Central memory CD4-positive, alpha-beta T cell (primary cell): ENCODE measurements at places on chromosomes 3 and 15.

- no peak for DNase-seq
These were observed 77.9 kb downstream of the APBA2 start for GRCh38 chr15:28963711-28964081.

- no peak for DNase-seq
These were observed 185.5 kb upstream of the ANKRD28 start for GRCh38 chr3:15983232-15983631.

GRCh38 chr3:179972881-179973423 lies 63.8 kb downstream of the PEX5L start:
- DNase-seq = no peak

DNA sequence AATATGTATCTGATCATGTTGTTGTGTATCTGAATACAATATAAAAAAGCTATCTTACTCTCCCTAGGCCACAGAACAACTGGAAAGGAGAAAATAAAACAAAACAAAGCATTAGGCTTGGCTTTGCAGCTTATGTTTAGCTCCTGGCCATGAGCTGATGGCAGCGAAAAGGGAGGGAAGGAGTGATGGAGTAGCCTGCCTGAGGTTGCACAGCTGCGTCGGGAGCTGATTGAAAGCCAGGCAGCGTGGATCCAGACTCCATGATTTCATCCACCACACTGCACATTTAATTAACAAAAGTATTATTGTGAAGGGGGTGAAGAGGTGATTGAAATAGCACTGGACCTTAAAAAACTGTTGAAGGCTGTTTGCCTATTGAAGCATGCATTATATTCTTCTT lies 212.2 kb downstream of the GABRG3 start:
- DNase-seq = no peak

- DNase-seq = no peak
These were observed 72.7 kb downstream of the MB21D2 start for GRCh38 chr3:192844836-192845525.

DNA sequence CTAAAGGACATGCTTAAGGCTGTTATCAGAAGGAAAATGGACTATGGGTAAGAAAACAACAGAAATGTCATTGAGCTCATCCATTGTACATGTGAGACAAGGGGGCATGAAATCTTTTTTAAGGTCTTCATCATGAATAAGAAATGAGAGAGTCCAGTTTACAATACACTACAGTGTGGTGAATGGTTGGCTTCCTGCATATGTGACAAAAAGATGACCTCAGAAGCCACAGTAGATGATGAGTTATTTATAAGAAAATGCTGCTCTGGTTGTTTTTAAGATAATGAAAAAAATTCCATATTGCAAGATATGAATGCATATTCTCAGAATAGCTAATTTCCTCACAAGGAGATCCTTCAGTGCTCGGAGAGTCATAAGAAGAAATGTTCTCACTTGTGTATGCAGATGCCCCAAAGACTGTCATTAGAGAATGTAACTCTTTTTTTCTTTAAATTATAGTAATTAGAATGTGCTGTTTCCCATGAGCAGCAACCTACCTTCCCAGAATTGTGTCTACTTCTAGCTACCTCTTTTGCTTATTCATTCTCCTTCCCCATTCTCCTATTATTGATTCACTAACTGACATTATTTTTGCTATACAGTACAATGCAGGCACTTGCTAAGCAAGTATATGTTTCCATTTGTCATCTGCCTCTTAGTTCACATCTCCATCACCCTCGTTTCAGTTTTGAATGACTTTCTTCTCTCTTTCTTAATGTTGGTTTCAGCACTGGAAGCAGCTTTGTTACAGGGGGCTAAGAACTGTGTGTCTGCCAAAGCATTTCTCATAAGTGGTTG lies 152.0 kb upstream of the PEX5L start:
- DNase-seq = no peak

- DNase-seq = no peak
These were observed 127.6 kb upstream of the UBE2E2 start for GRCh38 chr3:23075496-23075895.

DNA sequence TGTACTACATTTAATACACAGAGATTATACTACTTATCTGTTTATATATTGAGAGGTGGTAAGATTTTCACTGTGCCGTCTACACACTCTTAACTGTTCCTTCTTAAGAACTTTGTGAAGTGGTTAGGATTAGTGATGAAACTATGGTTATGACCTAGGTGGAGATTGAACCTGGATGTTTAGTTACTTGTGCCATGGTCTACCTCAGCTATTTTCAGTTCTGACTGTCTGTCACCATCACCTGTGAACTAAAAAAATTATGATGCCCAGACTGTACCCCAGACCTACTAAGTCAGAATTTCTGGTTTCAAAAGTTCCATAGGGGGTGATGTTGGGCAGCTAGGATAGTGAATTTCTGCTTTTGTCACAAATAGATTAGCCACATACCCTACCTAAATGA lies 6.4 kb downstream of the RASA2 start:
- peak; percentile 18 for DNase-seq

GRCh38 chr3:142285083-142285517 lies 59.7 kb upstream of the GK5 start:
- no peak for DNase-seq

DNA sequence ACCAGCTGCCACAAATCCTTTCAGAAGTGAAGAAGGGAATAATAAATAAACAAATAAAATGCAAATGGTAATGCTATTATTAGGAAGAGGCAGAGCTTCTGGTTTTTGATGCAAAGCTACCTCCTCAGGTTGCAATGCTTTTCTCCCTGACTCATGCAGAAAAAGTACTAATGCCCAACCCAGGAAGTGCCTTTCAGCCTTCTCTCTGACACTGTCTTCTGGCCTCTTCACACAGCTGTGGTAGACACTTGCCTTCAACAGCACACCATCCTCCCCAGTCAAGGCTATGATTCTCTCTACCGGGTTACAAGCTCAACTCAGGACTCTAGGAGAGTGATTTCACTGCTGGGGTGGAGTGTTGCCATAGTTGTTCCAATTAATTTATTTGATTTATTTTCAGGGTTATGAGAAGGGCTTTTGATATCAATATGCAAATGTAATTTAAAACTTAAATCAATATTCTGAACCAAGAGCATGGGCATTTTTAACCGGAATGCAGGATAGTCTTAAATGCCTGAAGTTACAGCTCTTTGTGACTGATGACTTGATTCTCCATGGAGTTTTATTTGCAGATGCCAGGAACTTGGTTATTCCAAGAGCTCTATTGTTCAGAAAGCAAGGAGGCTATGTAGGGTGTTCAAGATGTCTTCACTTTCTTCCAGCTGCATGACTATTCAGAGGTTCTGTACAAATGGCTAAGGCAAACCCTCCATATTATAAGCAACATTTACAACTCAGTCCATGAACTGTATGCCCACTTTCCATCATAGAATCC lies 27.1 kb upstream of the GALNT15 start:
- DNase-seq = no peak

GRCh38 chr3:23791678-23792077 lies 14.1 kb upstream of the UBE2E1 start:
- no peak for DNase-seq

DNA sequence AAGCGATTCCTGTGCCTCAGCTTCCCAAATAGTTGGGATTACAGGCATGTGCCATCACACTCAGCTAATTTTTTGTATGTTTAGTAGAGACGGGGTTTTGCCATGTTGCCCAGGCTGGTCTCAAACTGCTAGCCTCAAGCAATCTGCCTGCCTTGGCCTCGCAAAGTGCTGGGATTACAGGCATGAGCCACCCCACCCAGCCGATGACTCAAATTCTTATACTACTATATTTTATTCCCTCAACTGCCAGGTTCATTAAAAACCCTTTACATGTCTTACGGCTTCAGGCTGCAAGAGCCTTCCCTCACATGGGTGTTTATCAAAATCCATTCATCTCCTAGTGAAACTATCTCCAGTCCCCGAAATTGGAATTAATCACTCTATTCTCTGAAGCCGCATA lies 63.4 kb downstream of the CBLB start:
- no peak for DNase-seq

DNA sequence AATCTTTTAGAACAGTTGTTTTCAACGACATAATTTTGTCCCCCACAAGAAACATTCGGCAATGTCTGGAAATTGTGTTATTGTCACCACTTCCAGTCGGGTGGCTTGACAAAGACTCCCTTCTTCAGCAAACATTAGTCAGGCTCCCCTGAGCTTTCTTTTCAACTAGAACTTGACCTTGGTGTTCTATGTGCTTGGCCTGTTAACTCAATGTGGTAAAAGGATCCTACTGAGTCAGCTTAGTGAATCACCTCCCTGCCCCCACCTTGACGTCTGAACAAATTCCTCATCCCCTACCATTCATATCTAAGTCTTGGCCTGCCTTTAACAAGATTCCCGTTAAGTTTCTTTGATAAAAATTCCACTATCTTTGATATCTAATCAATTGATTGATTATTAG lies 465.0 kb upstream of the ROBO1 start:
- DNase-seq = no peak

- no peak for DNase-seq
These were observed 492.2 kb downstream of the CNTN3 start for GRCh38 chr3:74122281-74122680.

GRCh38 chr3:123621850-123622189 lies 37.0 kb upstream of the HACD2 start:
- DNase-seq = no peak

DNA sequence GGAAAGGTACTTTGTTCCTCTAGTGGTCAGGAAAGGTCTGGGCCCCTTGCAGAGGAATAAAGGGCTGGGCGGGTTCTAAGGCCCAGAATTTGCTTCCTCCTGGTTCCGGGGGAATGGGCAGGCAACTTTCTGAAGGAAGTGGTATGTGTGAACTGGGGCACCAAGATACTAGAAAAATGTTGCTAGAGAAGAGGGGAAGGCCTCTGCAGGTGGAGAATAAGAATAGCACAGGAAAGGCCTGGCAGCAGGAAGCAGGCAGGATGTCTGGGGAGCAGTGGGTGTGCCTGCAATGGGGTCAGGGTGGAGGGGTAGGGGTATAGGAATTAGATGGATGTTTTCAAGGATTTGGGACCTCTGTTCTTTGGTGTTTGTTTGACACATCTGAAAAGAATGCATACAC lies 2.0 kb downstream of the SLC22A13 start:
- no peak for DNase-seq

DNA sequence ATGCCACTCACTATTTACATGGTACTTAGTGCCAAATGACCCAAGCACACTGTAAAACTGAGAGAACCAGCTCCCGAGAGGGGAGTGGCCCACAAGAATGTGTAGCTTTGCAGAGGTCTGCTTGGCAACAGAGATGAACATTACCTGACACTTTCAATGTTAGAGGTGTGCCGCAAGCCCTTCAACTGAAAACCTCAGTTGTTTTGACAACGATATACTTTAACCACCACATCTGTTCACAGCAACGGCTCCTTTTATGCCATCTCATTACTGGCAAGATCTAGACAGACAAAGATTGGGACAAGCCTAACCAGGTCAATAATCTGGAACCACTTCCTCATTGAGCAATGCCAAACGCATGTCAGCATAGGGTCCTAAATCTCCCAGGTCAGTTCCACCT lies 23.7 kb downstream of the NEK10 start:
- DNase-seq = peak; percentile 42

- DNase-seq = no peak
These were observed 193.0 kb downstream of the ATP10A start for GRCh38 chr15:25670025-25670554.

- DNase-seq = no peak
These were observed 54.5 kb upstream of the XRN1 start for GRCh38 chr3:142502187-142502985.

GRCh38 chr3:70556056-70556455 lies 243.6 kb upstream of the MDFIC2 start:
- DNase-seq = no peak

GRCh38 chr3:56468184-56469106 lies at the start of gene ERC2:
ERC2 (minus strand) TSS chr3:56468467.
- DNase-seq = no peak

GRCh38 chr3:146896711-146897110 lies 291.6 kb upstream of the PLSCR5 start:
- DNase-seq = no peak

- no peak for DNase-seq
These were observed at the start of gene SLC15A2 for GRCh38 chr3:121894301-121894990. SLC15A2 (plus strand) TSS chr3:121894401; CDS start chr3:121894477, 76 bp downstream.

GRCh38 chr15:57425842-57426241 lies 49.5 kb downstream of the CGNL1 start:
- no peak for DNase-seq

DNA sequence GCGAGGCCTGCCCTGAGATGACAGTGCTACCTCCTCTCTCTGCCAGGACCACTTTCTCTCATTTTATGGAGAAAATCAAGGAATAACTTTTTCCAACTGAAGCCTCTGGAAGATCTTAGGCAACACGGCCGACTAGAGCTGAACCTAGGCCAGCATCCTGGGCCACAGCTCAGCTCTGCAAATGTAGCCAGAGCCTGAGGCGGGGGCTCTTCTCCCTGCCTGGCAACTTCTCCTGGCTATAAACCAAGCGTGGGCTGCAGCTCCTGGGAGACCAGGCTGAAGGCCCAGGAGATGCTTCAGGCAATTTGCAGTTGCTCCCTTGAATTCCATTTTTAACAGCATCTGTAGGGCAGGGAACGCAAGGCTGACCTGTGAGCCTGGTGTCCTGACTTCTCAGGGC lies 74.9 kb downstream of the CEMIP start:
- DNase-seq = no peak

DNA sequence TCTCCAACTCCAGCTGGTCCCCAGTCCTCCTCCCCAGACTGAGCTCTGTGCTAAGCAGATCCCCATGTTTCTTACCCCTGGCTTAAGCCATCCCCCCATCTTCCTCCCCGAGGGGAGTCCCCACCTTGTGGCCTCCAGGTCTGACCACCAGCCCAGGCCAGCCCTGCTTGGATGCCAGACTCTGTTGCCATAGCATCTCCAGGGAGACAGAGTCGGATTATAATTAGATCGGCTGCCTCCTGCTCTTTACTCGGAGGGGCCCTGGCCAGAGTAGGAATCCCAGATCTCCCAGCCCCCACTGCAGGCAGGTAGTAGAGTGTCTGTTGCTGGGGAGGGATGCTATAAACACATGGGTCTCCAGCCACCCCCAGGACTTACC lies 2.4 kb downstream of the KLHDC8B start:
- no peak for DNase-seq

DNA sequence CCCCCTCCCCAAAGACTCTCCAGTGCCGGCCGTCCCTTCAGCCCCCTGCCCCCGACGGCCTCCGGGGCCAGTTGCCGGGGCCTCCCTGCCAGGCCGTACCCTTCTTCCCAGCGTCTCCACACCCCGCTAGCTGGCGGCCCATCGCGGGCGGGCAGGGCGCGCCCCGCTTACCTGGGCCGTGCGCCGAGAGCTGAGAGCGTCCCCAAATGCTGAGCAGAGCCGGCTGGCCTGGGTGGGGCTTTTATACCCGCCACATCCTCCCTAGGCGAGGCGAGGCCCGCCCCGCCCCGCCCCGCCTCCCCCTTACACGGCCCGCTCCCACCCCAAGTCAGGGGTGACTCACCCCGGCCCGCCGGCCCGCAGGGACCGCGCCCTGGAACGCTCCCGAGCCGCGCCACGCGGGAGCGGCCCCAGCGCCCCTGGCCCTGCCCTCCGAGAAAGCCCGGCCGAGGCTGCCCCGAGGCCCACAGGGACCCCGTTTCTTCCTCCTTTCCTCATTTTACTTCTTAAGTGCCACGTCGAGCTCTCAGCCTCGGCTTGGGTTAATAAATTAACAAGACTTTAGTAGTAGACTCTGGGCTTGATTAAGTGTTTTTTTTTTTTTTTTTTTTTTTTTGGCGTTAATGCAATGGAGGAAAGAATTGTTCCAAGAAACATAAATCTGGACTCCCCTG lies at the start of gene ANXA2:
Gene ANXA2, minus strand, starts transcription at position 215 of the 674 bp plus-strand sequence. CDS start 11,911 bp downstream, outside the sequence.
- peak; percentile 81 for DNase-seq
